LoVo (cell line): ENCODE measurements at places on chromosomes 3 and 15.

- no peak for DNase-seq
These were observed 163.0 kb upstream of the BFSP2 start for GRCh38 chr3:133236901-133237300.

DNA sequence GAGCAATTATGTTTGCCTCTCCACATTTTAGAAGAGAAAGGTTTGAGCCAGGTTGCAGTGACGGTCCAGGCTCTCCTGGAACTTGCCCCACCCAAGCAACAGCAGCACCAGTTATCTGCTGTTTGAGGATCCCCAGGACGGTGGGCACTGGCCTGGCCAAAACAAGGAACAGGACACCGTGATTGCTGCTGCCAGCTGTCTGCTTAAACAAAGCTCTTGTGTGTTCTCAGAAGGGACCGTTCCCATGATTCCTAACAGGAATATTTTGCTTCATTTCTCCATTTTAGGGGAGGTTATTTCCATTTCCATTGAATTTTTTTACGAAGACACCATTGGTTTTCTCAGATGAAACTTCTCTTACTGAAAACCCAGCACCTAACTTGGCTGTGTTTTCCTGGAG lies 66.4 kb upstream of the RPL35A start:
- DNase-seq = no peak

DNA sequence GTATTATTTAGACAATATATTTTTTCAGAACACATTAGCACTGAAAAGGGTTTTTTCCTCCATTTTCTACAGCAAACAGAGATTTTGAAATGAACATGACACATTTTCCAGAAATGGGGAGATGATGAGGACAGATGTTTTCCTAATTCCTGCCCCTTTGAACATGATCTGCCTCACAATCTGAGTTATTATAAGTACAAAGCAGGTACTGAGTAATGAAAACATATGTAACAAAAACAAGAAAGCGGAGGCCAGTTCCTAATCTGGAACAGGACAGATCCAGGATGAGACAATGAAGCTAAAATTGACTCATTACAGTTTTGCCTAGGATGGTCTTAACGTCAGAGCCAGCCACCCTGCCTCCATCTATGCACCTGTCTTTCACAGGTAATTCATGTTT lies 642.8 kb upstream of the NR2F2 start:
- DNase-seq = no peak

- DNase-seq = no peak
These were observed 403.2 kb downstream of the GRM7 start for GRCh38 chr3:7264196-7264526.

- DNase-seq = no peak
These were observed 625.6 kb upstream of the NAALADL2 start for GRCh38 chr3:174233511-174233910.

GRCh38 chr3:158420654-158421396 lies 150.2 kb upstream of the MLF1 start:
- DNase-seq = no peak

GRCh38 chr3:78799681-78800080 lies 968.1 kb downstream of the ROBO1 start:
- DNase-seq = no peak

DNA sequence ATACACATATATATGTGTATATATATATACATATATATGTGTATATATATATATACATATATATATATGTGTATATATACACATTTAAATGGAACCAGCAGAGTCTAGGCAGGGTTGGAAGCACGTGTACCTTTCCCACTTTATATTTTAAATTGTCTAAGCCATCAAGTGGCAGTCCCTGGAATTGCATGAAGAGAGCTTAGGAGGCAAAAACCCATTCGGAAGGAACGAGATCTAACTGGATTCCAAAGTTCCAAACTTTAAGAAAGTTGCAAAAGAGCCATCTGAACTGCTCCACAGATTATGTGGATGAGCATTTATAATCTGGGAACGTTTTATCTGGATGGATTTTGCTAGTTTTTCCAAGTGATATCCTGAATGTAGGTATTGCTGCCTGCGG lies 186.5 kb downstream of the FOXP1 start:
- peak; percentile 25 for DNase-seq

- DNase-seq = no peak
These were observed 1.1 kb downstream of the TFDP2 start for GRCh38 chr3:142148044-142148791.

DNA sequence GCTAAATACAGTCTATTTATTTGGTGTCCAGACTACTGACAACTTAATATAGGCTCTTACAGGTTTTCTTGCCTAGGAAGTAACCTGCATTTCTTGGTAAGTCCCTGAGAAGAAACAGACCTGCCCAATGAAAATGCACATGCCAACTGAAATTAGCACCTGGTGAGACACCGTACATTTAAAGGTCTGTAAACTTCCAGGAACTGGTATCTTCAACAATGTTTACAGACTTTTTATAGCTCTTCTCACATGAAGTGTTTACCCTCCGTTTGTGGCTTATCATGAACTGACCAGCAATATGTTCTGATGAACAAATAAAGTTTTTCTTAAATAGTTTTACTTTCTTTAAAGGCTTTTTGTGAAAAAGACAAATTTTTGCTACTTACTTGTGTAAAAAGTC lies 93.3 kb downstream of the PCCB start:
- no peak for DNase-seq

DNA sequence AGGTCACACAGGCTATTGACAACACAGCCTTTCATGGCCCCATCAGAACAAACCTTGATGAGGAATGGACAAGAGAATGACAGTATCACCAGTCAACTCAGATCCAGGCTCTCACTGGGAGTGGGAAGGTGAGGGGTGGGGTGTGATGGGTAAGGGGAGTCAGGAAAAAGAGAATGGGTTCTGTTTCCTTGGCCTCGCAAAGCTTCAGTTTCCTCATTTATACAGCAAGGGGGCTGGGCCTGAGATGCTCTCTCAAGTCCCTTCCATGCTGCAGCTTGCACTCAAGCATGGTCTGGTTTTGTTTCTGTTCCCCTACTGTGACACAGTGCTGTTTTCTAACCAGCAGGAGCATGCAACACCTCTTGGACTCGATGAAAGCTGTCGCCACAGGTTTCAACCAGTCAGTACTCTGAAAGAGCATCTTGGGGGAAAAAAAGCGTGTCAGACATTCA lies 65.7 kb upstream of the IL12A start:
- DNase-seq = no peak

GRCh38 chr3:134908271-134908670 lies 113.2 kb downstream of the EPHB1 start:
- no peak for DNase-seq

GRCh38 chr3:70972855-70973254 lies 610.7 kb downstream of the FOXP1 start:
- DNase-seq = no peak

GRCh38 chr3:181278468-181279238 lies 289.1 kb upstream of the DNAJC19 start:
- DNase-seq = peak; percentile 5

DNA sequence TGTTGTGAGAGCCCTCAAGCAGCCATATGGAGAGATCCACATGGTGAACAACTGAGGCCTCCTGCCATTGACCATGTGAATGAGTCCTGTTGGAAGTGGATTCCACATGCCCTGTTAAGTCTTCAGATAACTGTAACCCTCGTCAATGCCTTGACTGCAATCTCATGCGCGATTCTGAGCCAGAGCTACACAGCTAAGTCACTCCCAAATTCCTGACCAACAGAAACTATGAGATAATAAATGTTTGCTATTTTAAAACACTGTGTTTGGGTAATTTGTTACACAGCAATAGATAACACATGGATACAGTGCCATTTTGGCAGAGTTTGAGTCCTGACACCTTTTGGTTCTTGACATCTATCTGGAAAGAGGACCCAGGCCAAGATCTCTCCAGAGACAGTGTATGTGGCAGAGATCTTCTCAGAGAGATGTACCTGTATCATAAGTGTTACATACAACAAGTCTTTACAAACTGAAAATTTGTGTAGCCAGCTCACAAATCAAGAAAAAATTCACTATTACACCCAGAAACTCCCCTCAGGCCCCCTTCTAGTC lies 34.5 kb upstream of the BNC1 start:
- DNase-seq = no peak

- DNase-seq = peak; percentile 67
These were observed 27.3 kb upstream of the BCL2L10 start for GRCh38 chr15:52139599-52140462.

DNA sequence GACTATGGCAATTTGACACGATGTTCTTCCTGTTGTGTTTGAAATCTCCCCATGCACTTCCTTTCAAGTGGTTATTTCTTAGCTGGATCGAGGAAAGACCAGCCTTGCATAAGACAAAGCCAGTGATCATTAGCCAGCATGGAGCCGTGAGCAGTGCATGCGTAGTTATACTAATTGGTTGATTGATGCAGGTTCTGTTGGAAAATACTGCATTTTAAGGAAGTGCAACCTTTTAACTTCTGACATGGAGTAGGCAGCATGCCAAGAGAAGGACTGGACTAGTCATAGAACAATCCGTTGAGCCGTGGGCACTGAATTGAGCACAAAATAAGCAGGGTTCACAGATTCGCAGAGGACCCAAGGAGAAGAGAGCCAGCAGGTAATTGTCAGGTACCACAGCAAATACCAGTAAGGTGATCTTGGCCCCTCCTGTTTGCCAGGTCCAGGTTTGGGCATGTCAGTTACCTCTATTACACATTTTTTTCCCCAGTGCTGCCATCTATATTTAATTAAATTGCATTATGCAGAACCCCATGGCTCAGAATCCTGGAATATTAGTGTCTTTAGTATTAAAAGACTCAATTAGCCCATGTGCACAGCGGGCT lies 29.0 kb upstream of the BCL6 start:
- no peak for DNase-seq

DNA sequence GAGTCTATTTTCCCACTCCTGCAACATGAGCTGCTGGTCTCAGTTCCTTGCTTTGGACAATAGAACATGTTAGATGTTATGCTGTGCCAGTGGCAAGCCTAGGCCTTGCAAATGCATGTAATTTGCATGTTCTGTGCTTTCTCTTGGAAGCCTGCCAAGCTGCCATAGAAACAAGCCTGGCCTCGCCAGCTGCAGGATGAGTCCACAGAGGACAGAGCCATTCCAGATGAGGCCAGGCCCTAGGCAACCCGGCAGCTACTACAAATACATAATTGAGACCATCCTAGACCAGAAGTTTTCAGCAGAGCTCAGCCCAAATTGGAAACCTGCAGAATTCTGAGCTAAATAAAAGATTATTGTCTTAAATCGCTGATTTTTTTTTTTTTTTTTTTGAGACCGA lies 39.6 kb downstream of the TRIM69 start:
- no peak for DNase-seq

- no peak for DNase-seq
These were observed 26.6 kb upstream of the TRIM42 start for GRCh38 chr3:140651287-140651686.

GRCh38 chr3:126816986-126817777 lies 113.1 kb downstream of the CHCHD6 start:
- no peak for DNase-seq

DNA sequence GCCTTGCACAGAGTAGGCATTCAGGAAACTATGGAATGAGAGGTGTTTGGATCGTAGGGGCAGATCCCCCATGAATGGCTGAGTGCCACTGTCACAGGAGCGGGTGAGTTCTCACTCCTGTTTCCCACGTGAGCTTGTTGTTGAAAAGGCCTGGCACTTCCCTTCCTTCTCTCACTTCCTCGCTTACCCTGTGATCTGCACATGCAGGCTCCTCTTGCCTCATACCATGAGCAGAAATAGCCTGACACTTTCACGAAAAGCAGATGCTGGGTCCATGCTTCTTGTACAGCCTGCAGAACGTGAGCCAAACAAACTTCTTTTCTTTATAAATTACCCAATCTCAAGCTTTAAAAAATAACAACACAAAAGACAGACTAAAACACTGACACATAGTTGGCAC lies 55.4 kb downstream of the AGBL1 start:
- DNase-seq = no peak

DNA sequence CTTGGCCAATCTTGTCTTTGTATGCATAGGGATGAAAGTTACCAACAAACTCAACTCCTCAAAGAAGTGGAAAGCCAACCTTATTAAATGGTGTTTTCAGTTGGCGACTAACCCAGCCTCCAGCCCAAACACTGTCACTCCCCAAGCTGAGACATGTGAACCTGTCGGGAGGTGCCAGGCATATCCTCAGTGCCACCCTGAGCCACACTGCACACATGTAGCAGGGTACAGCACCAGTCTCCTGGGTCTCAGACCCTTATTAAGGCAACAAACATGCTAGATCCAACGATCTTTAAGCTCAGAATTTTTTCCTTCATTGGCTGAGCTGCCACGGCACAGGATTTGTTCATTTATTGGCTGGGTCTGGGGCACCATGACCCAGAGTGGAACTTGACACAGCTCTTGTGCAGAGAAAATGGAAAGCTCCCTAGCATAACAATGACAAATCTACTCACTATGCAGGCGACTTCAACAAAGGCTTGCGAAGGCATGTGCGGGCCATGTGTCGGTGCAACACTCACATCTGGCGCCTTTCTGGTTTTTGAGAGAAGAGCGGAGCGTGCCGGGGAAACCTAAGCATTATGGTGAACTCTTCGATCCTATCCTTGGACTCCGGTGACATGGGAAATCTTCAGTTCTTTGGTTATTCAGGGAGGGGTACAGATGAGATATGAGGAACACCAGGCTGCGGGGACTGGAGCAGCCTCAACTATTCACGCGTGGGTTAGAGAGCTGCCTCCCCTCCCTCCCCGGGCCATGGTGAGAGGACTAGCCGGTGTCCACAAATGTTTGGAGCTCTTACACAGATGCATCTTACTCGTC lies 190.1 kb downstream of the FAM43A start:
- no peak for DNase-seq

DNA sequence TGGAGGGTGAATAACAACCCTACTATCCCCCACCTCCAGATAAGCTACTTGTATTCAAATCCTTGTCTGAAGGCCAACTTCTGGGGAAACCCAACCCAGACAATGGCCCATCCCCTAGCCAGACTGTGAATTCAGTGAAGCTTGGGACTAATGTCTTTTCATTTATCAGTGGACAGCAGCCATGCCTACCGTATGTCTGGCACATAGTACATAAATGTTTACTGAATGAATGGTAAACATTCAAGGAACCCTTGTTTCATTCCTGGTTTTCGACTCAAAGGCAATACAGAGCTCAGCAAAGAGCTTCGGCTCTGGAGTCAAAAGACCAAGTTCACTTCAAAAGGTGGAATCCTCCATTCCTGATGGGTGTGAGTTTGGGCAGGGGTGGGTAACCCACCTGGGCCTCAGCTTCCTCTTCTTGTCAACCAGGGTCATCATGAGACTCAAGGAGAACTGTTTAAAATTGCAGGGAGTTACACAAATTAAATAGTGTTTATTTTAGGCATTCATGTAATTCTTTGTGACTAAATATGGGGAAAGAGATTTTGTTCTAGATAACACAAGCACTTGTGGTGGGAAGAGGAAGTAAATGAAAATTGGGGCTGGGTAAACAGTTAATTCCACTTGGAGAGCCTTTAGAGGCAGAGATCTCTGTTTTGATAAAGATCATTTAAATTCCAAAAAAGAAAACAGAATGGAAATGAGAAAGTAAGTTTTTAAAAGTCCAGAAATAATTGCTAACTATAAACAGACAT lies 303.7 kb upstream of the WNT5A start:
- DNase-seq = no peak

- no peak for DNase-seq
These were observed 287.9 kb downstream of the NLGN1 start for GRCh38 chr3:173685456-173685855.
